ENCODE measurements at places on chromosomes 4 and X.

DNA sequence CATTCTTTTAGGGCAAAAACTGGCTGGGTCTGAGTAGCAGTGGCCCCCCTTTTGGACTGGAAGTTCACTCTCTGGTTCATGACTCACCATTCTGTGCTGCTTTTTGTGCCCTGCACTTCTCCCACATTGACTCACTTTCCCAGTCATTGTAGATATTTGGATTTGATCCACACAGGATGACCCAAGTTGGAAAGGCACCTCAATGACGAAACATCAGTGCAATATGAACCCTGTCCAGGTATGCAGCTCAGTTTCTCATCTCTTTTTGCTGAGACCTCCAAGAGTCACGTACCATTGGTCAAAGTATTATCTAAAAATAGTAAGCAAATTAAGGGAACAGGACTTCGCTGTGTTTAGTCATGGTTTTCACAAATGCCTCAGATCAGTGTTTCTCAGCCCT, 92.7 kb downstream of the CBLL2 start:
- DNase-seq, result no peak

DNA sequence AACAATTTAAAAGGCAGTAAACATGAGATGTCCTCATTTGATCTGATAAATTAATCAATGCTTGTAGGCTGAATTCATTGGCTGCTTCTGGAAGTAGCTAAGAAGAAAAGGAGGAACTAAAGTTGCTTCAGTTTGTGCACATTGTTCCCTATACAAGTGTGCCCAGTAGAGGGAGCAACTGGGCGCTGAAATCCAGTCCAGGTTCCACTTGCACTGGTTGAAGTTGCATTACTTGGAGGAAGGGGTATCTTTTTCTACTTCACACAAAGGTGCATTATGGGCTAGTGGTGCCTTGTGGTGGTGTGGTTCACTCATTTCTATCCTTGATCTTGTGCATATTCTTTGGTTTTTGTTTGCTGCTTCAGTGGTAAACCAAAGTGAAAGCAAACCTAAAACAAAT, 67.9 kb upstream of the SOX3 start:
- DNase-seq, result no peak

GRCh38 chr4:6332042-6332668, 62.5 kb downstream of the WFS1 start:
- peak; percentile 3 for DNase-seq

DNA sequence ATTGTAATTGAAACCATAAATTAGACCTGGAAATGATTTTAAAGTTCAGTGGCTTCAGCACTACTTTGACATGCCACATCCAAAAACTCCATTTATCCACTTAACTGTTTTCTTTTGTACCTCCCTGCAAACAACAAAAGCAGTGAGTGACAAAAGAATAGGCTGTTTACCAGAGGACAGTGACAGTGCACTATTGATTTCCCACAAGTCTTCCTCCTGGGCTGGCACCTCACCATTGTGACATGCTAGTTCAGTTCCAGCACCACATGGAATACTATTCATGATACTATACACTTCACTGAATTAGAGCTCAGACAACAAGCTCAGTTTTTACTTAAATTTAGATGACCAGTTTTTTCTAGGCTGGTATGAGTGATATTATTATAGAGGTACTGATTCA, 29.3 kb downstream of the MOSPD2 start:
- no peak for DNase-seq

DNA sequence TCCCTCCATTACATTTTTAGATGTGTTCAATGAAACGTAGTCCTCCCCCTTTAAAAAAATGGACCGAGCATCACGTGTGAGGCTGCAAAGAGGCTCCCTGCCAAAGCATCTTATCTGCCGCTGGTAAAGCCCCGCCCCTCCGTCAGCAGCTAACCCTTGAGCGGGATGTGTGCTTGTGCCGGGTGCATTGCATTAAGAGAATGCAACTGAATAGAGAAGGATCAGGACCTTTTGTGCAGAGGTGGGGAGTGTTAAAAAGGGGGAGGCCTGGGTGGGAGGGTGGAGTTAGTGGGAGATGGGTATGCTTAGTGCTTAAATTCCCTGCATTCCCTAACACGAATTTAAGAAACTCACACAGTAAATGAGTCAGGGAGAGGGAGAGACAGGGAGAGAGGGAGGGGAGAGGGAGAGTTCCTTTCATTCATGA, 66.0 kb downstream of the TBL1X start:
- DNase-seq, result peak; percentile 44

- no peak for DNase-seq
Measured at GRCh38 chrX:97294041-97294440, 410.3 kb downstream of the RPA4 start.

DNA sequence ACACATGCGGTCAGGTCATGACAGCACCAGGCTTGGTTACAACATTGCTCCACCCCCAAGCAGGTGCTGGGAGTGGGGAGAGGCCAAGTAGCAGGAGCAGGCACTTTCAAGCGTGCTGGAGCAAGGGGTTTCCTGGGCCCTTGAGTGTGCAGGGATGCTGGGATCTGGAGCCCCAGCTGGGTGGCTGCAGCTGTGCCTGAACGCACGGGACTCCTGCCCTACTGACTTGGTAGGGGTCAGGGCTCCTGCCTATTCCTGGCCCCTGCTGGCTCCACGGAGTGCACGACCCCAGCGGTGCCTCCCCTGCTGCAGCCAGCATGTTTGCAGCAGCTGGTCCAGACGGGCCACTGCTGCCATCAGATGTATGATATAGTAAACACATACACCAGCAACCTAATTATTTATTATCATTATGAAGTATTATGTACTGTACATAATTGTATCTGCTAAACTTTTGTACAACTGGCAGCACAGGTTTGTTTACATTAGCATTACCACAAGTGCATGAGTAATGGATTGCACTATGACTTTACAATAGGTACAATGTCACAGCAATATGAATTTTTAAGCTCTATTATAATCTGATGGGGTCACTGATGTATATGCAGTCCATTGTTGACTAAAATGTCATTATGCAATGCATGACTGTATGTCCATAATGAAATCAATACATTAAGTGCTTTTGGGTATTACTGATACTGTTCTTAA, 620.6 kb downstream of the RAPGEF2 start:
- DNase-seq, result no peak

DNA sequence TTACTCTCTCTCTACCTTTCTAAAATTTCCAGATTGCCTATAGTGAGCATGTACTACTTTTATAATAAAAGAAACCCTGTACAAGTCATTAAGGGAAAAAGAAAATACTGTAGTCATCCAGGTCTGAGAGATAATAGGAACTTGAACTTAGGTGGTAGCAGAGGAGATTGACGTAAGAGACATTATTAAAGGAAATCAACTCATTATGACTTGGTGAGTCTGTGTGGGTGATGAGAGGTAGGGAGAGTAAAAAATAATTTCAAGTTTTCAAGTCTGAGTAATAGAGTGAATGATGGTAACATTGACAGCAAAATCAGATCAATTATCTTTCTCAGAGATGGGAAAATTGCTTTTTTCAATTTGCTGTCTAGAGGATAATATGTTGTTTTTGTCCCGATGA, 44.0 kb upstream of the ZCCHC12 start:
- DNase-seq, result no peak

- DNase-seq, result no peak
Measured at GRCh38 chr4:86050496-86050895, 309.4 kb downstream of the MAPK10 start.

DNA sequence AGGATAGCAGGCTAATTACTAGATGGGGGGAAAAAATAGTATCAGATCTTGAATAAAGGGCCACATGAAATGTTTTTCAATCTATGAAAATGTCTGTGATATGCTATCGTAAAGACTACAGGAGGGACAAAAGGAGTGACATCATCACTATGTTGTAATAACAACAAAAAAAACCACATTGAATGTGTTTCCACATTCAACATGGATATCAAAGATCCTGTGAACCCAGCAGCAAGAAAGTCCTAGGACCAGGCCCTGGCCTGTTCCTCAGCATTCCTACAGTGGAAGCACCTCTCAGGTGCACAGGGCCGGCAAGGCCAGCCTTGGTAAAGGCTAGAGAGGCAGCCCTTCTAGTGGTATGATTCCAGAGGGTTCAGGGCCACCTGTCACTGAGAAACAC, 118.3 kb downstream of the RELL1 start:
- no peak for DNase-seq

DNA sequence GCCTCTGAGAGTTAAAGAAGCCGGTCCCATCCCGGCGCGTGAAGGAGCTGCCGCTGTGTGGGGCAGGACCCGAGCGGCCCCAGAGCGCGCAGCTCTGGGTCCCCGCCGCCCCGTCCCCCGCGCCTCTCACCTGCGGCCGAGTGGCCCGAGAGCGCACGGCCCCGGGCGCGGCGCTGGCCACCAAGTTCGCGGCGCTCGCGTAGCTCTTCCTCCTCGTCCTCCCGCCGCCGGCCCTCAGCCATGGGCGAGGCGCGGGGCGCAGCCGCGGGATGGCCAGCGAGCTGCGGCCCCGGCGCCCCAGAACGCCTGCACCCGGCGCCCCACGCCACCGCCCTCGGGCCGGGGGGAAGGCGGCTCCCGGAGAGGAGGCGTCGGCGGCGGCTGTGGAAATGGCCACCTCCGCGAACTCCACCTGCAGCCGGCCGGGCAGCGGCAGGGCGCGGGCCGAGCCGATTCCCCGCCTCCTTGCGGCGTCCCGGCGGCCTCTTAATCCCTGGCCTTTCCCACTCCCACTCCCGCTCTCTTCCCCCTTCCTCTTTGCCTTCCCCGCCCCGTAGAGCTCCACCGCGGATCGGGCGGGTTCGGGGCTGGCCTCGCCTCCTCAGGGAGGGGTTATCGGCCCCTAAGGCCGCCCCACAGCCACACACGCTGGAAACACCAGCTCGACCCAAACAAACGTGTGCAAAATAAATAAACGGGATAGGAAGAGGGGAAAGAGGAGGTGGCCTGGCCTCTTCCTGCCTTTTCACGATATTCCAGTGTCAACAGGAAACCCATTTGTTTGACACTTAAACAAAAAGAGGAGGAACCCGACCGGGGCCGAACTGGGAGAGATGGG, at the start of gene SH3D19:
Gene SH3D19 (minus strand): TSS at position 495 of the 838 bp plus-strand sequence. CDS start 253 bp downstream, at position 242.
- DNase-seq, result peak; percentile 3

GRCh38 chrX:16839219-16839851, 30.8 kb downstream of the RBBP7 start:
- DNase-seq, result no peak

GRCh38 chrX:106177982-106178321, 9.8 kb downstream of the PWWP3B start:
- no peak for DNase-seq

- DNase-seq, result no peak
Measured at GRCh38 chr4:72567036-72567435, 2.0 kb downstream of the ADAMTS3 start.

DNA sequence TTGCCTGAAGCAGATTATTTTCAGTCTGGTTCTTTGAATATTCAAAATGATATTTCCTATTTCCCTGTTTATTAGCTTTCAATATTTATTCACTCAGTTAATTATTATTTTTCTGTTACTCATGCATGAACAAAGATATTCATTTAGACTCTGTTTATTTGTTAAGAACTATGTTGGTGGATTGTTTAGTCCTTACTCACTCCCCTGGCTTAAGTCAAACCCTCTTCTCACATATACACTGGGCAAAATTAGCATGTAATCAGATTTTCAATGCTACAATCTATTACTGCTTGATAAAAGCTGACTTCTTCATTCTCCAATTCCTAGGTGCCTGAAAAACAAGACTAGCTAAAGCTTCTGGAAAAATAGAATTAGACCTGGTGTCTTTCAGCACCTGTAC, 335.8 kb downstream of the FAT4 start:
- DNase-seq, result no peak

DNA sequence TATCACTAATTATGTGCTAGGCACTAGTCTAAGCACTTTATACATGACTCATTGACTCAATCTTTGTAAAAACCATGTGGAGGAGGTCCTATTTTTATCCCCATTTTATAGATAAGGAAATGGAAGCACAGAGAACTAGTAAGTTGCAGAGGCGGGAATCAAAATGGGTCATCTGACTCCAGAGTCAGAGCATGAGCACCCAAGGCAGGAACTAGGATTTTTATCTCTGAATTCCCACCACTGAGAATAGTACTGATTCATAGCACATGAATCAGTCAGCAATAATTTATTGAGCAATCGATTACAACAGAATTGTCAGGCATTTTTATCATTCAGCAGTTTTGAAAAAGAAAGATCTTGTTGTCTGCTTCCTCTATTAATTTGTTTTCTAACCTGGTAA, 19.3 kb downstream of the SCARB2 start:
- no peak for DNase-seq

DNA sequence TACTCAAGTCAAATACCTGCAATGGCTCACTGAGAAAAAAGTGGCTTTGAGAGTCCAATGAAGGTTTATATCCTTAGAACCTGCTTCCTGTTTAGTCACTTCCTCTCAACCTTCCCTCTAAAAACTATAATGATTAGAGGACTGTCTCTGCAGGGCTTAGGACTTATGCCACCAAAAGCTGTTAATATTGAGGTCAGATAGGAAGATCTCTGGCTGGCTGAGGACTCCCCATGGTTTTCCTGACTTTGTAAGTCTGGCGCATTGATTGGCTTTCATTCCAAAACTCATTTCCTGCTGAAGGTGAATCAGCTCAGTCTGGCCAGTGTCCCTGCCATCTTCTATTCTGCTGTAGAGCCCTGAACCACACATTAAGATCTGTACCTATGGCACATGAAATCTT, 140.9 kb upstream of the ANK2 start:
- DNase-seq, result no peak

DNA sequence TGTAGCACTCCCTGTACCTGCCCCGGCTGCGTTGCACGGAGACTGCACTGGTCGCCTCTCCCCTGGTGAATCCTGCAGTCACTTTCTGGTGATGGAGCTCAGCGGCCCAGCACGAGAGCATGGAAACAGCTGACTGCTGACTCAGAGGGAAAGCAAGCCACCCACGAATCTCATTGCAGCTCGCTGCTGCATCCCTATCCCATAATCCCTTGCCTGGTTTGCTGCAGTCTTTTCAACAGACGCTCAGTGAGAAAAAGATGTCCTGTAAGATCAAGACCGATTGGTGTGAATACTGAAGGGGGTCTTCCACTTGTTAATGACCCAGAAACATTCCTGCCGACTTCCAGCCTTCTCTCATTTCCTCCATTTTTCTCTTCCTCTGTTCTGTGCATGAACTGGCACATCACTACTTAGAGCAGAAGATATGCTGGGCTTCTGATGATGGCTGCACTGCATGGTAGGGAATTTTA, 52.9 kb downstream of the TRIM2 start:
- peak; percentile 67 for DNase-seq

DNA sequence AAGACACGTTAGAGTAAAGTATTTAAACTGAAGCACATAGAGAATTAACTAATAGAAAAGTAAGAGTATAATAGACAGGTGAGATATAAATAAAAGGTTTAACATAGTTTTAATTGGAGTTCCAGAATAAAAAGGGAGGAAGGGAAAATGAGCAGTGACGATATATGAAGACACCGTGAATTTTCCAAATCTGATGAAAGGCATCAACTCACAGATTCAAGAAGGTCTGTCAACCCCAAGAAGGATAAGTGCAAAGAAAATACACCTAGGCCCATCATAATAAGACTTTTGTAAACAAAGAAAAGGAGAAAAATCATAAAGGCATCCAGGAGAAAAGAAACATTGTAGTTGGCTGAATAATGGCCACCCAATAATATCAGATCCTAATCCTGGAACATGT, 43.9 kb upstream of the RAP2C start:
- DNase-seq, result no peak

GRCh38 chr4:146852360-146852759, 93.3 kb downstream of the TTC29 start:
- DNase-seq, result no peak

GRCh38 chr4:152351080-152351479, 184.8 kb downstream of the FBXW7 start:
- peak; percentile 47 for DNase-seq

Measured in NCI-H748 treated with DMSO at 0.1 percent for 48 hours (cell line).